COR-L47 (cell line): ENCODE measurements at places on chromosomes 16 and 17.

GRCh38 chr17:64662774-64663367 is 764 bp upstream of the SMURF2 start:
- peak; percentile 37 for DNase-seq

GRCh38 chr16:74296104-74296431 is 546 bp upstream of the PSMD7 start:
- no peak for DNase-seq

DNA sequence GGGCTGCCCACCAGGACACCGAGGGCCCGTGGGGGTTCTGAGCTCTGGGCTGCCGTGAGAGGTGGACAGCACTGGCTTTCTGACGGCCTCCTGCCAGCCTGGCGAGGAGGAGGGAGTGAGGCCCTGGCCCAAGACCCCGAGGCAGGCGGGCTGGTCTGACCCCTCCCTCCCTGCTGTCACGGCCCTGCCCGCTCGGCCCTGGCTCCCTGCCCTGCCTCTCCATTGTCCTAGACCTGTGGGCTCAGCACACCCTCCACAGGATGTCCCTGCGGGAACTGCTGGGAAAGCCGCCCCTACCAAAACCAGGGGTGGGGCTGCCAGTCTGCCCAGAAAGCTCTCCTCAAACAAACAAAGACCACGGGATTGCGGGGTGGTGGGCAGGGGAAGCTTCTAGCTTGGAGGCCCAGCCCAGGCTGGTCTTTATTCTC is 20.7 kb downstream of the SPNS2 start:
- no peak for DNase-seq

DNA sequence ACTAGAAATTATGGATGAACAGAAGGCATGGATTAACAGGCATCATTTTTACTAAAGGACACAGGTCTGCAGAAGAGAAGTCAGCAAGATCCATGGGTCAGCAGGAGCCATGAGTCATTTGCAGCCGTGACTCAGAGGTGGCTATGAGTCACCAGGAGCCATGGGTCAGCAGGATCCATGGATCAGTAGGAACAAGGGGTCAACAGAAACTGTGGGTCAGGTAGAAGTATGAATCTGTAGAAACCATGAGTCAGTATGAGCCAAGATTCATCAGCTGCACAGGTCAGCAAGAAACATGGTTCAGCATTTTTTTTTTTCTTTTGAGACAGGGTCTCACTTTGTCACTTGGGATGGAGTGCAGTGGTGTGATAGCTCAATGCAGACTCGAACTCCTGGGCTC is 58.2 kb upstream of the HS3ST4 start:
- DNase-seq = no peak

- DNase-seq = no peak
Measured at GRCh38 chr17:30173649-30174048, 57.0 kb downstream of the NSRP1 start.

DNA sequence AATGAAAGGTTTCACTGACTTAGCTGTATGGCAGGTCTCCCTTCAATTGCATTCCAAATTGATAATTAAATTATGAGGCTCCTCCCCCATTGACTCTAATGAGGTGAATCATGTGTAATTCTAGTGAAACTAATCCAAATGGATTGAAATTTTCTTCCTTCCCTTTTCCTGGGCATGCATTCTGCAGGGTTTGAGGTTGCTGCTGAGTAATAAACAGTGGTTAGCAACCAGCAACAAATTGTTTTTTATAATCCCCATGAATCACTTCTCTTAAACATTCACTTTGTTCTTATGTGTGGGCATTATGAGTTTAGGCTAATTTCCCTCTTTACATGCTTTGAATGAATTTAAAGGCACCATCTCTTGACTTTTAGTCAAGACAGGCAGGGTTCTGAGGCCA is 43.4 kb downstream of the MYOCD start:
- DNase-seq = no peak

DNA sequence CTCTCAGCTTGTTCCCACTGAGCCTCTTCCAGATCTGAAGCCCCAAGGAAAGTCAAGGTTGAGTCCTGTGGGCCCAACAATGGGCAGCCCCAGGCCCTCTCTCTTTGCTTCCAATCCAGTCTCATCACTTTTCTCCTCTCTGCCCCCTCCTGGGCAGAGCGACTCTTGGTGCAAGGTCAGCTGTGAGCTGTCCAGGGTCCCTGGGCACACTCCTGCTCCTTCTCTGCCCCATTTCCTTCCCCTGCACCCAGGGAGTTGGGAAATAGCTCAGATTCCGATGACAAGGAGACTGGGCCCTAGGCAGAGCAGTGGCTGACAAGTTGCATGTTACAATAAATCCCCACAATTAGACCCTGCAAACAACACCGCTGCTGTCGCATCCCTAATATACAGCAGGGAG is 16.1 kb upstream of the CRHR1 start:
- DNase-seq = no peak

DNA sequence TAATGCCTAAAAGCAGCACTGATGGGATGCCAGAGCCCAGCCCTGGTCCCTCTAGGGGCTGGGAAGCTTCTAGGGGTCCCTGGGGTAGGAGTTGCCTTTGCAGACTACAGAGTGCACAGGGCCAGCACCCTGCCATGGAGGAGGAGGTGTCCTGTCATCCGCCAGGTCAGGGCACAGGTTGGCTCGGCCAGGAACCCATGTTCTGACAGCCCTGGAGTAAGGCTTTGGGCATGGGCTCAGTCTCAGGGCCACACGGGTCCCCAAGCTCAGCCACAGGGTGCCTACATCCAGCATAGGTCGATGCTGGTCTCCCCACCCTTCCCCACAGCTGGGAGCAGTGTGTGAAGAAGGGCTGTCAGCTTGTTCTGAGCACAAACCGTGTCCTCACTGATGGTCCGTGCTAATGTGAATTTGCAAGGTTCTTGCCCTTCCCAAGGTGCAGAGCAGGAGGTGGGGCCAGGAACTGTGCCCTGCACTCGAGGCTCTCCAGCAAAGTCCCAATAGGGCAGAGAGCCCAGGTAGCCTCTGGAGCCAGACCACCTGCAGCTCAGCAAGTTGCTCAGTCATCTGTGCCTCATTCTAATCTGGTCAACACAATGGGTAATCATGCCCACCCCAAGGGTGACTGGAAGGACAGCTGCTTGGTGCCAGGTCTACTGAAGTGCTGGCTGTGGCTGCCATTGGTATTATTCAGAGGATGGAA is 72.8 kb downstream of the AMFR start:
- DNase-seq = no peak

- no peak for DNase-seq
Measured at GRCh38 chr17:8867361-8867981, at the start of gene PIK3R6. PIK3R6 (minus strand) TSS chr17:8867674; CDS start chr17:8849794, 17,880 bp downstream.

GRCh38 chr16:50270510-50271147 is 4.3 kb downstream of the ADCY7 start:
- no peak for DNase-seq

DNA sequence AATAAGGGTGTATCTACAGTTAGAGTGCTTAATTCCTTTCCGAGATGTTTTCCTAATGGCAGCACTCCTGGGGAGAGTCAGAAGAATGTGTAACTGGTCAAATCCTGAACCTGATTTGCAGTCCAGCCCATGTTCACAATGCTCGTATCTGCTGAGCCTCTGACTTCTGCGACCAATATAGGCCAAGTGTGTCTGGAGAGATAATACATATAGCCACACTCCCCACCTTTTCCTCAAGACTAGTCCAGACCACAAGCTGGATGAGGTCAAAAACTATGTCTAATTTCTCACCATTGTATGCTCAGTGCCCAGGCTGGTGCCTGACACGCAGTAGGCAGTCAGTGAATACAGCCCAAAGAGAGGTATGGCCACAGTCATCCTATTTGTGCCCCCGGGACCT is 58.0 kb downstream of the XYLT1 start:
- no peak for DNase-seq

GRCh38 chr16:47965439-47965838 is 190.4 kb downstream of the ABCC12 start:
- peak; percentile 28 for DNase-seq

DNA sequence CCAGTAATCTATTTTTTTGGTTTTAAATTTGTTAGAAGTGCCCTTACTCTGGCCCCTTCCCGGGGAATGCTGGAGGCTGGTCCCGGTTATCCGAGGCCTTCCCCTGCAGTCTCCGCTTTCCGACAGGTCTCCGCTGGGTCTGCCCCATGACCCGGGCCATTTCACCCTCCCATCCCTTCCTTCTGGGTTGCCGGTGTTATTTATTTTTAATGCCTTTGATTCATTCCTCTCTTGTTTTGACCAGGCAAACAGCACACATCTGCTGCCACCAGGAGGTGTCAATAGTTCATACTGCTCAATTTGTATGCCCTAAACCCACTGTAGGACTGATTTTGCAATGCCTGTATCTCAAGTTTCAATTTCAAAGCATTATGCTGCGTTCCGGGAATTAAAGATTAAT is 113.2 kb upstream of the IRX5 start:
- DNase-seq = peak; percentile 15

- no peak for DNase-seq
Measured at GRCh38 chr17:80647746-80648145, 103.1 kb downstream of the RPTOR start.

- DNase-seq = no peak
Measured at GRCh38 chr16:85401370-85401916, 211.7 kb upstream of the GSE1 start.

DNA sequence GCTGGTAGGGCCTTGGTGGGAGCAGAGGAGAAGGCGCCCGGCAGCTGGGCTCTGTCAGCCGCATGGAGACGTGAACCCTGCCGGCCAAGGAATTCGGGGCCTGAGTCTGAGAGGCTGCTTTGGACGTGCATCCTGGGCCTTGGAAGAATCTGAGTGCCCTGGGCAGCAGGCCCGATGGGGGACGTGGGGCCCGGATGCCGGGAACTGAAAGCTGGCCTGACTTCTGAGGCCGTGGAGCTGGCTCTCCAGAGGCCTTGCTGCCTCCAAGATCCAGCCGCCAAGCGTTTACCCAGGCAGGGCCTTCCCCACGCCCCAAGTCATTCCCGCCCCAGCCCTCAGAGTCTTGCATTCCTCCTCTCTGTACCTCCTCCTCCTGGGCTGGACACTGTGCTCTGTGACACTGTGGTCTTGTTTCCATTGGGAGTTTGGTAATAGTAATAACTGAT is 37.2 kb downstream of the NKD1 start:
- no peak for DNase-seq

DNA sequence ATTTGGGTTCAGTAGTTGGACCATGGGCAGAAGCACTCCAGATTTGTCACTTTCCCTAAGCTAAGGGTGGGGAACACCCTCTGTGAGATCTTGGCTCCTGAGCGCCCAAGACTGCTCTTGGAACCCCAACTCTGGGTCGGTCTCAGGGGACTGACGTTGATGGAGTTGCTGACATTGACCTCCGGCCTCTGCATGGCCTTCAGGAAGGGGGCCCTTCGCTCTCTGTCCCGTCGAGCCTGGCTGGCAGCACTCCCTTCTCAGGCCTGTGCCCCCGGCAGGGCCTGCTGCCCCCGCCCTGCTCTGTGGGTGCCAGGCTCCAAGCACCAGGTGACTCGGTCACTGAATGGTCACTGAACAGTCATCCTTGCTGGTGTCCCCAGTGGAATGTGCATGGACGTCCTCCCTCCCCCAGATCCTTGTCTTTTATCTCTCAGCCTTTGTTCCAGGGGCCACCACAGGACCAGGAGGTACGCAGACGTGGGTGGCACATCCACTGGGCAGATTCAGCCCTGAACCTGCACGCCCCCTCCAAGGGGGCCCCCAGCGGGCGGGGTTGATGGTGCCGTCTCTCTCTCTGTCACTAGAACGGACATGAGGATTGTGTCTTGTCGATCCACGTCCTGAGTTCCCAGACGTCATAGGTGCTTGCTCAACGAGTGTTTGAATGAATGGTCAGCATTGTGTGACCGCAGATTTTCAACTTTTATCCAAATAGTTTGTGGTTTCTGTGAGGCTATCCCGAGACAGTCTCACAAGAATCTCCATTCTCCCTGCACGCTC is 314.5 kb downstream of the SEC14L1 start:
- no peak for DNase-seq

DNA sequence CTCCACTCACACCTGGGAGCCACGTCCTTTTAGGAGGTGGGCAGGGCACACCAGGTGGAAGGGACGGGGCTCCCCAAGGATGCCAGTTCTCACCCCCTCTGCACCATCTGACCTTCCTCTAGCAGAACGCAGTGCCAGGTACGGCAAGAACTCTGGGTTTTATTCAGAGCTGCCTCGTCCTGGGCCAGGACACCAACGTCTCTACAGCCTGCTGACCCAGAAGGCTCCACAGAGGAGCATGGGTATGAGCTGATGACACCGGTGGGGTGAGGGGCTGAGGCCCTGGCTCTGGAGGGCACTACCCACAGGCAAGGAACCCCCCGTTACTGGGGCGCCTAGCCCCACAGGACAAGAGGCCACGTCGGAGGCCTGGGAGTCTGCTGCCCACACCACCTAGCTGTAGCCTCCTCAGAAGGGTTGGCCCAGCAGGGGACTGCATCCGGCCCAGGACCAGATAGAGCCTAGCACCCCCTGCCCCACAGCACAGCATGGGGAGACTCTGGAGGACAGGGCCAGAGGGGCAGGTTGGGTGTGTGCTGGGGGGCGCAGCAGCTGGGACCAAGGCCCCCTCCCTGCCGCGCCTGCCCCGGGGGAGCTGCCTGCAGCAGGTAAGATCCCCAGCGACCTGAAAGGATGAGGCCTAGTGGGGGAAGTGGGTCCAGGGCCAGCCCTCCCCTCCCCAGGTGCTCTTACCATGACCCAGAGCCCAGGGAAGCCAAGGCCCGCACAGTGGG is 13.9 kb downstream of the BCAR1 start:
- no peak for DNase-seq

DNA sequence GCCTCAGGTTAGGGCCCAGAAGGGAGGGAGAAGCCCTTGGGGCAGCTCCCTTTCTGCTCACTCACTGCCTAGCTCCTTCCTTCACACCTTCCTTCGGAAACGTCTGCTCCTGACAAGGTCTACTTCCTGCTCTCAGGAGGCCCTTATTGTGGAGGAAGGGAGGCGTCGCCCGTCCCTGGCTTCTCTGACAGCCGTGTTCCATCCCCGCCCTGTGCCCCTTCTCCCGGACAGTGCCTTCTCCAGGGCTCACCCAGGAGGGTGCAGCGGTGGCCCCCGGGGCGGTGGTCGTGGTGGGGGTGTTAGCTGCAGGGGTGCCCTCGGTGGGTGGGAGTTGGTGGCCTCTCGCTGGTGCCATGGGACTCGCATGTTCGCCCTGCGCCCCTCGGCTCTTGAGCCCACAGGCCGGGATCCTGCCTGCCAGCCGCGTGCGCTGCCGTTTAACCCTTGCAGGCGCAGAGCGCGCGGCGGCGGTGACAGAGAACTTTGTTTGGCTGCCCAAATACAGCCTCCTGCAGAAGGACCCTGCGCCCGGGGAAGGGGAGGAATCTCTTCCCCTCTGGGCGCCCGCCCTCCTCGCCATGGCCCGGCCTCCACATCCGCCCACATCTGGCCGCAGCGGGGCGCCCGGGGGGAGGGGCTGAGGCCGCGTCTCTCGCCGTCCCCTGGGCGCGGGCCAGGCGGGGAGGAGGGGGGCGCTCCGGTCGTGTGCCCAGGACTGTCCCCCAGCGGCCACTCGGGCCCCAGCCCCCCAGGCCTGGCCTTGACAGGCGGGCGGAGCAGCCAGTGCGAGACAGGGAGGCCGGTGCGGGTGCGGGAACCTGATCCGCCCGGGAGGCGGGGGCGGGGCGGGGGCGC is 231.9 kb downstream of the SEC14L1 start:
- DNase-seq = peak; percentile 63

DNA sequence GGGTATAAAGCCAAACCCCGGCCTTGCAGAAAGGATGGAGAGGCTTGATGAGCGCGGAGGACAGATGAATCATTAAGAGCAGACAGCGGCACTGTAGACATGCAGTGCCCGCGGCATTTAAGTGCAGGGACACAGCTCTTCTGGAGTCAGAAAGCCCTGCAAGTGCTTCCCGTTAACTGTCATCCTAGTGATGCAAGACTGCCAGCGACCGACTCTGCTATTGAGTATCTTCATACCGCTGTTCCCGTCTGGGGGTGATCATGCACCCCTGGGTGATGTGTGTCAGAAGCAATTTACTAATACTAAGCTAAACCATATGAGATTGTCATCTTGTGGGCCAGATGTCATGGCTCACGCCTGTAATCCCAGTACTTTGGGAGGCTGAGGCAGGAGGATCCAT is 101.0 kb downstream of the ABCC6 start:
- DNase-seq = no peak
